ENCODE measurements at places on chromosomes 11 and 22. TPM values are rescaled to one million over a fixed set of nuclear protein-coding genes. Genes with fewer than 3 reads are reported as not detected.
A peak's percentile ranks its signal among the peaks of the same experiment; 100 is the strongest.

DNA sequence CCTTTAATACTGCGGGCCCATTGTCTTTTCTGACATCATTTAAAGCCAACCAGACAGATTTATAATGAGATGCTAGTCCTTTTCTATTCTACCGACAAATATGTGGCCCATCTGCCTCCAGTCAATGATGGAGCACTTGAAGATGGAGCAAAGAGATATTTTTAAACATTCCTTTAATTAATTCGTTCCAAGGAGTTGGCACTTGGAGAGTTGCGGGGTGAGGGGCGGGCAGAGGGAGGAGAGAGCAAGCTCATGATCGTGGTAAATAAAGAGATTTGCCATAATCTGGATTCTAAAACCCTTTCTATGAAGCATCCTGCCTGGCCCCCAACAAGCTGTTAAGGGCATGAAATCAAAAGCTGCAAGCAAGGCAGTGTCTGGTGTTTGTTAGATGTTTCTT lies 5.0 kb downstream of the SLC1A2 start:
- DNase-seq = no peak

- DNase-seq = no peak
Measured at GRCh38 chr11:19829109-19829837, 116.6 kb downstream of the NAV2 start.

DNA sequence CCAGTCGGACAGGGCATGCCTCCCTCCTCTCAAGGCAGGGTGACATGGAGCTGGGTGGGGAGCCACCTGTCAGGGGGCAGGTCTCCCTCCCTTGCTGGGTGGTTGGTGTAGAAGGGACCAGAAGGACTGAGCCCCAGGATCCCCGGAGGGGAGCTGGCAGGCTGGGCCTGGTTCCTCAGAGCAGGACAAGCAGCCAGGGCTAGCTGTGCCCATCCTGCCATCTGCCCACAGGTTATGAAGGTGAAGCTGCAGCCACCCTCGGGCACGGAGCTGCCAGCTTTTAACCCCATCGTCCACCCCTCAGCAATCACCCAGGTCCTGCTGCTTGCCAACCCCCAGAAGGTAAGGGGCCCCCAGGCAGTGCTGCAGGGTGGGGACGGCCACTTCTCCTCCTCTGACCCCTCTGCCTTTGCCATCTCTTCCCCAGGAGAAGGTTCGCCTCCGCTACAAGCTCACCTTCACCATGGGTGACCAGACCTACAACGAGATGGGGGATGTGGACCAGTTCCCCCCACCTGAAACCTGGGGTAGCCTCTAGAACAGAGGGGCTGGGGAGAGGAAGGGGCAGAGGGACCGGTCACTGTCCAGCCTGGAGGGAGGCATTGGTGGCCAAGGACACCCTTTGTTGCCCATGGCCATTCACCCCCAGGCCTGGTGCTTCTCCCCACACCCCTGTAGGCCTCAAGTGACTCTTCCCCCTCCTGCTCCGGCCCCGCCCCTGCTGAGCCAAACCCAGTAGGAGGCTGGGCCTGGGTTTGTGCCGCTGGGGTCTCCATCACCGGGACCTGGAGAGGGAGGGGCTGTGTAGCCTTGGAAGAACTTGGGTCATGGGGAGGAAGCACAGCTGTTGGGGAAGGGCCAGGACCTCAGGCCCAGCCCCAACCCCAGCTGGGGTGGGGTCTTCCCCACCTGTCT lies 7.0 kb upstream of the SH3BP1 start:
- no peak for DNase-seq

DNA sequence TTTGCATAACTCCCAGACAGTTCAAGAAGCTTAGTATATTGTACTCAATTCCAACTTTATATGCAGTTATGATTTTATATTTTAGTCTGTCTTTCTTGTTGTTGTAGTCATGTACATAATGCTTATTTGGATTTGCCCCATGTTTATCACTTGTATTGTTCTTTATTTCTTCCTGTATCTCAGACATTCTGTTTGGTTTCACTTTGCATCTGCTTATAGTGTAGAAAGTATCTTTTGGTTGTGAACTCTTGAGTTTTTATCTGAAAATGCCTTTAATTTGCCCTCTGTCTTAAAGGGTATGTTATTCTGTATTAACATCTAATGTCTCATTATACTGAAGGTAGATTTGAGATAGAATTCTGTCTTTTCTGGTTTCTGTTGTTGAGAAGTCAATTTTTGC lies 275.4 kb downstream of the DYNC2H1 start:
- DNase-seq = no peak

DNA sequence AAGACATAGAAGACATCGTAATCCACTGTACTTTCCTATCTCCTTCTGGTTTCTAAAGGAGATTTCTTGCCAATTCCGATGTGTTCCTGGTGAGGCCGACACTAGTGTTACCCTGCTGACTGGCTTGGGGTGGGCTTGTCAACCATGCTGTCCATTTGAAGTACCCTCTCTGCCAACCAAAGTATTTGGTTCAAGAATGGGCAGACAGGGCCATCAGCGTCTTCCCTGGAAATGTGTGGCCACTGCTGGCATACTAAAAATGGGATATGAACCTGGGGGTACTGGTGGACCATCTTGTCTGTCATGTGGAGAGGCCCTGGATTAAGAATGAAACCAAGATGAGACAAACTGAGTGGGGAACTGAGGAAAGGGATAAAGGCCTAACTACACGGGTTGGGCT lies 1.8 kb upstream of the VSTM5 start:
- DNase-seq = no peak

DNA sequence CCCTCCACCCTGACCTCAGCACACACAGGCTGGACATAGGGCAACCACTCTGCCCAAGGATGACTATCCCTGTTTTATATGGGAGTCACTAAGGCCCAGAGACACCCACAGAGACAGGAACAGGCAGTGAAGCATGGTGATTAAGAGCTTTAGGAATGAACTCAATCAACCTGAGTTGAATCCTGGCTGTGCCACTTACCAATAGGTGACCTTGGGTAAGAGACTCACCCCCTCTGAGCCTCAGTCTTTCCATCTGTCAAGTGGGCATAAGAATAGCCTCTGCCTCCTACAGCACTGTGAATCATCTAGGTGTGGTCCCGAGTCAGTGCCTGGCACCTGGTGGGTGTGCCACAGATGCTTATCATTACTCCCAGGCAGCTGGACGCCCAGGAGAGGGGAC lies 6.8 kb downstream of the CRYBB1 start:
- no peak for DNase-seq

DNA sequence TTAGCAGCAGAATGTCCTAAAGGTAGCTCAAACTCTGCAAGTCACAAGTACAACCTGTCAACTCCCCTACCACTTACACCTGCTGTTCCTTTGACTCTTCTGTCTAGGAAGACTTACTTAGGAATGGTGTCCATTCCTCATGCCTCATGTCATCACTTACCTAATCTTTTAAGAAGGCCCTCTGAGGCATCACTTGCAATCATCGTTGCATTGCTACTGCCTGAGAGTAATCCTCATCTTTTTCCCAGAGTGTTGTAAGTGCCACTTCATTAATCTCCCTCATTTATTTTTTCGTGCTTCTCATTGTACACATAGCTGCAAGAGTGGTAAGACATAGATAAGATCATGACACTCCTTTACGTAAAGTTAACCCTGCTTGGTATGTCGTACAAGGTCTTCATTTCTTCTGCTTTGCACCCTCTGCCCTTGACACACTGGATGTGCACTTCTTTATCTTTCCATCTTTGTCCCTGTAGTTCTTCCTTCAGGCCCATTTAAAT lies 54.6 kb downstream of the SFI1 start:
- no peak for DNase-seq

- peak; percentile 5 for DNase-seq
Measured at GRCh38 chr22:48944751-48945620, 882.7 kb downstream of the BRD1 start.

GRCh38 chr11:11843211-11843621 lies 1.4 kb downstream of the USP47 start:
- no peak for DNase-seq

DNA sequence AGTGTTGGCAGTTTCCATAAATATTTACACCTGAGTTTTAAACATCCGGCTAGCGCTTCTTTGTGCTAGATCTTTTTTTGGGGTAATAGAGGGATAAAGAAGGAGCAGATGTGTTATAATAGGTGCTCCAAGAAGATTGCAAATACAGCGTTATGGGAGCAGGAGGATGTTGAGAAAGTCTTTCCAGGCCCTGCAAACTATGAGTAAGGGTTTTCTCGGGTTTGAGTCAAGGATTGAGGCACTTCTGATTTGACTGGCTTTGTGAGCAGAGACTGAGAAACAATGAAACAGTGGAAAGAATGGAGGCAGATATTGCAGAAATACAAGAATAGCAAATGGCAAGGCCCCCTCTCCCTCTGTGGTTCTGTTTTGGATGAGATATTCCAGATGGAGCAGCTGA lies 155.0 kb upstream of the TIMP3 start:
- no peak for DNase-seq

GRCh38 chr11:47409440-47410369 lies 1.3 kb downstream of the SLC39A13 start:
- no peak for DNase-seq

GRCh38 chr11:88035271-88035670 lies 140.0 kb downstream of the RAB38 start:
- no peak for DNase-seq

DNA sequence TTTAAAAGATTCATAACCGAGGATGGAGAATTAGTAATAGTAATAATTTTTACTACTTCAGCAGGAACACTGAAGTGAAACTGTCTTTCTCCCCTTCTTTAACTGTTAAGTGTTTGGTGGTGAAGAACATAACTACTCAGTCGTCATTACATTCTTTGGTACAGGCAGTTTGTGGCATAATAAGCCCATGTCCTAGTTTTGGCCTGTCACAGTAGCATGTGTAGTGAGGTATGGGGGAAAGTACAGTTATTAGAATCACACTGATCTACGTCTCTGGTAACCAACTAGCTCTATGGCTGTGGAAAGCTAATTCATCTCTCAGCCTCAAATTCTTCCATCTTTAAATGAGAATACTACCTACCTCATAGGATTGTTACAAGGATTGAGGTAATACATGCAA lies 71.8 kb downstream of the RBFOX2 start:
- DNase-seq = no peak

DNA sequence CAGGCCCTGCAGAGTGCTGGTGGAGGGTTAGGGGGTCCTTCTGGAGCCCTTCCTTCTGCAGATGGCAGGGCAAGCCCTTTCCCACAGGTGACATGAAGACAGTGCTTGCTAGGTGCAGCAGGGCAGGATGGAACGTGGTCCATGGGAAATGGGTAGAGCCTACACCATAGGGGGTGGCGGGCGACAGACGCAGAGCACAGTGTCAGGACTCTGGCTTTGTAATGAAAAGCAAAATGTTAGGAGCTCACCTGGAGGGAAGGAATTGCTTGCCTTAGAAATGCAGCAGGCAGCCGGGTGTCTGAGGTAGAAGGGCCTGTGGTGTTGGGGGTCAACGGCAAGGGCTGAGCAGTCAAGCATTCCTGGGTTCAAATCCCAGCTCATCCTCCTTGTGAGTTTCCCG lies 54.9 kb downstream of the ARHGAP8 start:
- no peak for DNase-seq

- DNase-seq = no peak
Measured at GRCh38 chr11:44608991-44609782, 43.7 kb downstream of the CD82 start.

DNA sequence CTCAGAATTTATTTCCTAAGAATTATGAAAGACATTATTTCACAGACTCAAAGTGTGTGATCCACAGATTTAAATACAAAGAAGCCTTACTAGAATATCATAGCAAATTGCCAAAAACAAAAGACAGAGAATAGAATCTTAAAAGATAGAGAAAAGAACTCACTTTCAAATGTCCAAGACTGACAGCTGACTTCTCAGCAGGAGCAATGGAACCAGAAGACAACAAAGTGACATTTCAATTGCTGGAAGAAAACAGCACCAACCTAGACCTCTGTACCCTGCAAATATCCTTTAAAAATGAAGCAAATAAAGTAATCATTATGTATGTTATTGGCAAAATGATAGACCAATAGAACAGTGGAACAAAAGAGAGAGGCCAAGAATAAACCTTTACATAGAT lies 109.2 kb downstream of the TTC17 start:
- DNase-seq = no peak

- no peak for DNase-seq
Measured at GRCh38 chr11:3126207-3126865, 38.8 kb downstream of the OSBPL5 start.

GRCh38 chr11:69442807-69443137 lies 38.7 kb upstream of the LINC01488 start:
- DNase-seq = no peak

DNA sequence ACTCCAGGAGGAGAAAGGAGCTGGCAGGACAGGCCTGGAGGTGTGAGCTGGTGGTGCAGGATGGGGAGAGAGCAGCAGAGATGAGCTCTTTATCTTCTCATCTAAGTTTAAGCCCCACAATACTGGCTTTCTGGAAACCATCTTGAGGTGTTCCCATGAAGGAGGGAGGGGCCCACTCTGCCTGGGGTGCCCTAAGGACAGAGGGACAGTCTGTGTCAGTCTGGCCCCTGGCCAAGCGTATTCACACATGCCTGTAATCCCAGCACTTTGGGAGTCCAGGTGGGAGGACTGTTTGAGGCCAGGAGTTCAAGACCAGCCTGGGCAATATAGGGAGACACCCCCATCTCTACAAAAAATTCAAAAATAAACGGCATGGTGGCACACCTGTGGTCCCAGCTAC lies 8.9 kb downstream of the SERHL2 start:
- DNase-seq = no peak

GRCh38 chr11:44030996-44031395 lies 16.8 kb upstream of the ACCSL start:
- DNase-seq = no peak

- DNase-seq = peak; percentile 76
Measured at GRCh38 chr11:95147364-95147905, 57.8 kb downstream of the ENDOD1 start.

DNA sequence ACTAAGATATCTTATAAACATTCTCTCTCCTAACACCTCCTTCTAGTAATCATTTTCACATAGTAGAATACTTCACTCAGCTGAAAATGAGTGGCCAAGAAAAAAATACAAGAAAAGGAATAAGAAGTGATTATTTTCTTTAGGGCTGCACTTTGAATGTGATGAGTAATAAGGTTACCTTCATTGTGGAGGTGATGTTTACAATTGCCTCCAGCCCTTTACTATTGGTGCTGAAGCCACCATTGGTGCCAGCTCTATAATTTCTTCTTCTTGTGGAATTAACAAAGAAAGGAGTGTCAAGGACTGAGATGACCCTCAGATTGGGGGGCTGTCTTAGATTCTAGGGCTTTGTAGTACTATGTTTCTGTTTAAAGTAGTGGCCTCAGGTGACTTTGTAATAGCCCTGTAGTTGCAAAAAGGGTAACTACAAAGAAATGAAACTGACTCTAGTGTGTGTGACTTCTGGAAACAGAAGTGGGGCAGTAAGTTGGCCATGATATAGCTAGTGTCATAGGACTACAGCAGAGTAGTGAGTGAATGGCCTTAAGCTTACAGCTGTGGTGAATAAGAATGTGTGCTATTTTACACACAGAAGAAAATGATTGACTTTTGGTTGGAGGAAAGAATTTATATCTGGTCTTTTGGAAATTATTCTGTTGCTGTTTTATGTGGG lies 287.2 kb downstream of the TMEM135 start:
- DNase-seq = no peak

MPZL2 gene
- total RNA-seq = 72.5 TPM

KCNQ1OT1 gene
- 2.2 TPM for total RNA-seq

HEPN1 gene
- total RNA-seq = not detected

CLNS1A gene
- total RNA-seq = 75.2 TPM

CLDN5 gene
- 27.5 TPM for total RNA-seq

HEPHL1 gene
- not detected for total RNA-seq

CD6 gene
- total RNA-seq = 5.3 TPM

OR51A4 gene
- total RNA-seq = not detected

Data from mucosa of gallbladder (tissue), 1 donor.